ENCODE measurements at places on chromosomes 2 and 18. TPM values are rescaled to one million over a fixed set of nuclear protein-coding genes. Genes with fewer than 3 reads are reported as not detected.

The EML6 gene
- 0.40 TPM for total RNA-seq

DNA sequence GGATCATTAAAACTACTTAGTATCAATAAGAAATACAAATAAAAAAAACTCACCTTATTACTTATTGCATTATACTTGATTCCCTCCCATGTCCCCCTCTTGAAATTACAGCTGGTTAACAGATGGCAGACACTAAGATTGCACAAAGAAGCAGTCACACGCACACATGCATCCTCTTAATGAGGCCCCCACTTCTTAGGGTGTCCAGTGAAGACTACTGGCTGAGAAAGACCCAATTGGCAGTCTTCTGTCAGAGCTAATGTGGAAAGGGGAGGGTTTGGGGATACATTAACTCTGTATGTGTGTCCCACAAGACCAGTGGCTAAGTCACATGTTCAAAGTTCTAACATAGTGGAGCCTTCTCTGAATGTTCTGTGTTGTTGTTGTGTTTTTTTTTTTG lies 210.7 kb downstream of the MTX2 start:
- H3K36me3 ChIP-seq, result no peaks in the 10 kb centered on the region
- no peak overlapping the region for H3K4me3 ChIP-seq
- H3K27me3 ChIP-seq, result no peaks in the 10 kb centered on the region
- H3K27ac ChIP-seq, result no peak overlapping the region
- no peak for DNase-seq

DNA sequence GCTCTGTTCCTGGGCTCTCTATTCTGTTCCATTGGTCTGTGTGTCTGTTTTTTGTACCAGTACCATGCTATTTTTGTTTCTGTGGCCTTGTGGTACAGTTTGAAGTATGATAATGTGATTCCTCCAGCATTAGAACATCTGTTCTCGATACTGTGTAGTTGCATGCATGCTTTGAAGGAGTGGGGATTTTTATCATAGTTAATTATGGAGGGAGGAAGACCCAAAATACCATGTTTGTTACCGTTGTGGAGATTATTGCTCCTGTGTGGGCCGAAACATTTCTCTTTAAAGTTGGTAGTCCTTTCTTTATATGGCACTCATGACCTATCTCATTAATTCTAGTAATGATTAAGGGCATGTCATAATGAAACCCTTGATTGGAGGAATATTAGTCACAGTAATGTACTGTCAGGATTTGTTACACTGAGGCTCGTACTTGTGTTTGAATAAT lies 87.6 kb downstream of the TTC27 start:
- no peaks in the 10 kb centered on the region for H3K27me3 ChIP-seq

DNA sequence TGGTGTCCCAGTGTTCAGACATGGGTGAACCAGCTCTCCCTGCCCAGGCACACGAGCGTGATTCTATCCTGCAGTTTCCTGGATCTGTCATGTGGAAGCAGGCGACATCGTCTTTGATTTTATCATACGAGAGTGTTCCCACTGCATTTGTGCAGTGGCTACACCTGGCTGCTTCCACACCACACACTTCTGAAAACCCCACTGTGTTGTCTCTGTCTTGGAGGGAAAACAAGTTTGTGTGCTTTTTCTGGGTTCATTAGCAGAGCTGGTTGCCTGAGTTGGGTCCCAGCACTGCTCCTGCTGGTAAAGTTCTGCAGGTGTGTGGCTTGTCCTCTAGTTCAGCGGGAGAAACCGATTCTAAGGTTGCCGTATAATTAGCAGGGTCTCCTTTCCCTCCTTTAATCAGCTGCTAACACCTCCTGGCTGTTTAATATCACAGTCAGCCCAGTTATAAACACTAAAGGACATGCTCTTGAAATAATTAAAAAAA lies 58.5 kb upstream of the TWIST2 start:
- H3K4me3 ChIP-seq, result no peak overlapping the region
- DNase-seq, result no peak
- H3K27me3 ChIP-seq, result no peaks in the 10 kb centered on the region
- H3K4me1 ChIP-seq, result no peaks in the 10 kb centered on the region

The INO80B gene
- total RNA-seq, result 42.1 TPM

- DNase-seq, result no peak
- no peaks in the 10 kb centered on the region for H3K36me3 ChIP-seq
- no peaks in the 10 kb centered on the region for H3K4me1 ChIP-seq
- H3K27ac ChIP-seq, result no peak overlapping the region
Observed at GRCh38 chr2:30683236-30683956, 123.8 kb downstream of the CAPN13 start.

DNA sequence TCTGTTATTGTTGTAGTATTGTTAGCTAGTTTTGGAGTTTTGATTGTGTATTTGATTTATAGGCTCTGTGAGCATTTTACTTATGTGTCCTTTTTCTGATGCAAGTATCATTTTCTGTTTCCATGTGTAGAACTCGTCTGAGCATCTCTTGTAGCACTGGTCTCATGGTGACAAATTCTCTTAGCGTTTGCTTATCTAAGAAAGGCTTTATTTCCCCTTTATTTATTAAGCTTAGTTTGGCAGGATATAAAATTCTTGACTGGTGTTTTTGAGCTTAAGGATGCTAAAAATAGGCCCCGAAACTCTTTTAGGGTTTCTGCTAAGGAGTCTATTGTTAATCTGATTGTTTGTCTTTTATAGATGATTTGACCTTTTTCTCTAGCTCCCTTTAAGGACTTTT lies 57.6 kb upstream of the THUMPD2 start:
- no peaks in the 10 kb centered on the region for H3K36me3 ChIP-seq
- no peak for DNase-seq
- H3K27ac ChIP-seq, result no peak overlapping the region
- H3K4me1 ChIP-seq, result no peaks in the 10 kb centered on the region
